GM04503 (cell line): ENCODE measurements at places on chromosomes 2 and 18.

DNA sequence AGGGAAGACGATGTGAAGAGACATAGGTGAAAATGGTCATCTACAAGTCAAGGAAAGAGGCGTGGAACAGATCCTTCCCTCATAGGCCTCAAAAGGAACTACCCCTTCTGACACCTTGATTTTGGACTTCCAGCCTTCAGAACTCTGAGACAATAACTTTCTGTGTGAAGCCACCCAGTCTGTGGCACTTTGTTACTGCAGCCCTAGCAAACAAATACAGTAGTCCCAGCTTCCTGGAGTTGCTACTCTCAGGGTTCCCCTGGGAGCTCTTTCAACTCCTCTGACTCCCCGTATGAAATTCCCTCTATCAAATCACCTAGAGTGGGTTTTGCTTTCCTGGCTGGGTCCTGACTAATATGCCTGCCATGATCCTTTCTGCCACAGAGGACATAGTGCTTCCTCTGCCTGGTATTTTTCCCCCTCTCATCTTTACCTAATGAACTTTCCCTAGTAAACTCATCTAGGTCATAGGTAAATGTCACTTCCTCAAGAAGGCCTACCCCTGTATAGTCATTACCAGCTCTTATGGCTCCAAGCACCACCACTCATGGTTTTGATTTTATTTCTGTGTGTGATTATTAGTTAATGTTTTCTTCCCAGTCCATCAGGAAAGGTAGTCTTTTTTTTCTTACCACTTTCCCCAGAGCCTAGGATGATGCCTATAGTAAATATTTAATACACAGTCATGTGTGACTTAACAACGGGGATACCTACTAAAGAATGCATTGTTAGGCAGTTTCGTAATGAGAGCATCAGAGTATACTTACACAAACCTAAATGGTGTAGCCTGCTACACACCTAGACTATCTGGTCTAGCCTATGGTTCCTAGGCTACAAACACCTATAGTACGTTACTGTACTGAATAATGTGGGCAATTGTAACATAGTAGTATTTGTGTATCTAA lies 111.5 kb upstream of the LGALSL start:
- DNase-seq: no peak

DNA sequence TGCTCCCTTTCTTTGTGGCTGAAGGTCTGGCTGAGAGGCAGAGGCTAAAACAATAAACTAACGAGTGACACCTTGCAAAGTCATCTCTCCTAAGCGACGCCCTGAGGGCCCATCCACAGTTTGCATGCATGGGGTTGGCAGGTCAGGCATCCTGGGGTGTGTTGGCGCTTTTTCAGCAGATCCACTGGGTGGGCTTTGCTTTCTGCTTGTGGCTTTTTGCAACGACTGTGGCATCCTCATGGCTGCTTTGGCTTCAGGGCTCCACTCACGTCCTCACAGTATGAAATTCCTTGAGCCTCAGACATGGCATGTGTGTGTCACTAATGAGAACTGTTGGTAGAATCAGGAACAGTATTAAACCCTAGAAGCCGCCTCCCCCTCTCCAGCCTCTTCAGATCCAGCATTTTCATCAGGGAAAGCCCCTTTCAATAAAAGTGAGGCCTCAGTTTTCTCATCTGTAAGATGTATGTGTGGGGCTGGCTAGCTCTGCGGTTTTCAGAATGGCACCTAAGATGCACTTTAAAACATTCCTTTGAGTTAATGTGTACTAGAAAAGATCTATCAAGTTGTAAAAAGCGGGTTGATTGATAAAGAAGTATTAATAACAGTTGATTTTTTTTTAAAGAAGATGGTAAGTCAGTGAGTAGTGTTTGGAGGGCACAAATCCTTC lies 72.5 kb downstream of the SH3BP4 start:
- peak; percentile 44 for DNase-seq

DNA sequence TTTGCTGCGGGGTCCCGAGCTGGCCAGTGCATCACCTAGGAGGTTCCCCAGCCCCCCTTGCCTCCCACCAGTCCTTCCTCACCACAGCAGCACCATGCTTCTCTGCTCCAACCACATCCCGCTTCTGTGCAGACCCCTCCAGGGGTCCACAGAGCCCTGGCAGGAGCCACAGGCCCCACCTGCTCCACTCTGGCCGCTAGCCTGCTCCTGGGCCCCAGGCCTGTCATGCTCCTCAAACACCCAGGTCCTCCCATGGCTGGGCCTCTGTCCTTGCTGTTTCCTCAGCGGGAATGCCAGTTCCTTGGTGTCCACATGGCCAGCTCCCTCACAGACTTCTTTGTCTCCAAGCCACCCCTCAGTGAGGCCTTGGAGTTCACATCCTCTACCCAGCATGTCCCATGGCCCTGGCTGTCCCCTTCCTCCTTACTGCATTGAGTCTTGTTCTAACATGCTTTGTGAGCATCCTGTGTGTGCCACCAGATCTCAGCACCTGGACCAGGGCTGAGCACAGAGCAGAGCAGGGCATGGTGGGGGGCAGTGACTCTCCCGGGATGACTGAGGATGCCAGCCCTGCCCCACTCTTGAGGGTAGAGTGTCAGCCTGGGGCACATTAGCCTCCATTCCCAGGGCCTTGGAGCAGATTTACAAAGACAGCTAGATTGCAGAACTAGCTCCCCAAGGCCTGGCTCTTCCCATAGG lies 201.0 kb upstream of the HS6ST1 start:
- no peak for DNase-seq

GRCh38 chr2:211963969-211964368 lies 574.6 kb downstream of the ERBB4 start:
- DNase-seq: no peak

GRCh38 chr18:46630991-46631390 lies 26.0 kb downstream of the LOXHD1 start:
- no peak for DNase-seq

DNA sequence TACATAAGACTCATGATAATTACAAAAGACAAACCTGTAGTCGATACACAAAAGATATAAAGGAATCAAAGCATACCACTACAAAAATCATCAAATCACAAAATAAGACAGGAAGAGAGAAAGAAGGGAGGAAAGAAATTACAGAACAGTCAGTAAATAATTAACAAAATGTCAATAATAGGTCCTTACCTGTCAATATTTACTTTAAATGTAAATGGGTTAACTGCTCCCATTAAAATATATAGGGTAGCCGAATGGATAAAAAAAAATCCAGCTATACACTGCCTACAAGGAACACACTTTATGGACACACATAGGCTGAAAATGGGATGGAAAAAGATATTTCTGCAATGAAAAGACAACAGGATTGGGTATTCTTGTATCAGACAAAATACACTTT lies 163.7 kb downstream of the PIEZO2 start:
- no peak for DNase-seq

- no peak for DNase-seq
Measured at GRCh38 chr18:77765468-77765867, 515.8 kb downstream of the GALR1 start.
